Activated T-helper 1 cell treated with Interleukin-2 at 50 U/mL for 16 hours (primary cell): ENCODE measurements at places on chromosomes 16 and 17.

DNA sequence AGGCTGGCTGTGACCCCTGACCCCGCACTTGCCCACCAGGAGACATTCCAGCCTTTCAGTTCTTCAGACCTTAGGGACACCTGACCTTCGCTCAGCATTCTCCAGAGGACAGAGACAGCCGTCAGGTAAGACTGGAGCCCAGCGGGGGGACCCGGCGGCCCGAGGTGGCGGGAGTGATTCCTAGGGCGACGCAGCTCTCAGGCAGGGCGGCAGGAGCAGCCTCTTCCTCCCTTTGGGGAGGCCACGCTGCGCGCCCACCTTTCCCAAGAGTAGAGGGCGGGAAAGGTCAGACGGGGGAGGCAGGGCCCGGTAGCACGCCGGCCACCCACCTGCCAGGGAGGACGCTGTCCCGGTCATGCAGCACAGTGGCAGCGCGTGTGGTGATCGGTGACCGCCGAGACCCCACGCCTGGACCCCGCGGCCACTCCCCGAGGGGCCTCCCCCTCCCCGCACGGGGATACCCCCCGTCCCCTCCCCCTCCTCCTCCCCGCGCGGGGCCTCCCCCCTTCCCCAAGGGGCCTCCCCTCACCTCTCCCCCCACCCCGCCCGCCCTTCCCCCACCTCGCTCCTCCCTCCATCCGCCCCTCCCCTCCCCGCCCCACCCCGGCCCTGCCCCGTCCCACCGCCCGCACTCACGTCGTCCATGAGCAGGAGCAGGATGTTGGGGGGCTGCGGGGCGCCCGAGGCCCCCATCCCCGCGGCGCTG lies 472 bp downstream of the GALNS start:
- no peak for DNase-seq

GRCh38 chr17:31433091-31433790 lies 41.8 kb downstream of the RAB11FIP4 start:
- no peak for DNase-seq

- DNase-seq = no peak
Observed at GRCh38 chr16:82260212-82260795, 90.3 kb upstream of the MPHOSPH6 start.

GRCh38 chr17:40323391-40324381 lies 14.7 kb downstream of the RARA start:
- DNase-seq = peak; percentile 57

DNA sequence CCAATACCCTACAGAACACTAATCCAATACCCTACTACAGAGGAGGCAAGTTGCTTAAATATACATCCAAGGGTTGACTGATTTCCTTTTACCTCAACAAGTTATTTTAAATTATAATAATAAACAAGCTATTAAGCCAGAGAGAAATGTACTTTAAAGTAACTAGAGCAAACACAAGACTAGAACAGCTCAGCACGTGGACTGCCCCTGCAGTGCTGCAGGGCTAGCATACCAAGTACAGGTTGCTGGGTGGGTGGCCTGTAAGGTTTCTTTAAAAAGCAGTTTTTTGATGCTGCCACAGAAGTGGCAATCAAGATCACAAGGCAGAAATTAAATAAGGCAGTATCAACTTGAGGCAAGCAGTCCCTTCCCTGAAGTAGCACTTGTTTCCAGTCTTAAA lies 63.5 kb downstream of the PARN start:
- DNase-seq = no peak
